Activated CD8-positive, alpha-beta memory T cell treated with anti-CD3 and anti-CD28 coated beads for 24 hours (primary cell): ENCODE measurements at places on chromosomes 7 and 10.

- no peak for DNase-seq
Observed at GRCh38 chr7:7290429-7291122, 108.2 kb downstream of the C1GALT1 start.

GRCh38 chr7:74013539-74014272 is 14.3 kb upstream of the ELN start:
- DNase-seq = no peak

DNA sequence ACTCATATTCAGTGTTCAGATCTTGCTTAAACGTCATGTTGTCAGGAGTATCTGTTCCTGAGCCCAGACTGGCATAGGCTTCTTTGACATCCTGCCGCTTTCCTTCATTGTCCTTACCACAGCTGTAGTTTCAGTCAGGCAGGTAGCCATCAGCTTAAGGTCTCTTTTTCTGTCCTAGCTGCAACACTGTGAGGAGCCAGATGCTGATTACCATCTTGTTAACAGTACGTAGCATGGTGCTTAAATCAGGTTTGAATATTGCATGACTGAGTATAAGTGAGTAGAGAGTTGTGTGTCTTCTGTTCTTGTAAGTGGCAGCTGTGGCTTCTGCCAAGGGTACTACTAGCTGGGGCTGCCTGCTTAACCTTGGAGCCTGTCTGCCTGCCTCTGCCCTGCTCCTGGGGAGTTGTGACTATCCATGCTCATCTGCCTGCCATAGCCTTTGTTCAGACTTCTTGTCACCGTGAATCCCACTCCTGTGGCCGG is 92.6 kb downstream of the MAPK8 start:
- no peak for DNase-seq

GRCh38 chr10:130809761-130810515 is 501.6 kb downstream of the TCERG1L start:
- peak; percentile 19 for DNase-seq

GRCh38 chr10:20919481-20919880 is 22.4 kb upstream of the NEBL start:
- no peak for DNase-seq

DNA sequence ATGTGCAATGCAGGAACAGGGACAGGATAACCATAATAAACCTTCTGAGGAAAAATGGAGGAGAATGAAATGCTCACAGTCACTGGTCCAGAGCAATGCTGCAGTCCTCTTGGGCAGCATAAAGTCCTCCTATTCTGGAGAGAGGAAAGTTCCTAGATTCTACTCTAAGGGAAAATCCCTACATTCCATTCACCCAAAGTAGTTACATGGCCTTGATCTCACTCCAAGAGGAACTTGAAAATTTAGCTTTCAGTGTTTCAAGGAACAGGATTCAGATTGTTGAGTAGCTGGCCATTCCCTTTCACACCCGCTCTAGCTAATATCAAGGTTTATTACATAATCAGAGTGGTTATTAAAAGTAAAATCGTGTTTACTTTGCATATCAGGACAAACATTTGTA is 168.3 kb downstream of the CHRM2 start:
- no peak for DNase-seq

- DNase-seq = no peak
Observed at GRCh38 chr10:90598513-90598912, 259.3 kb downstream of the HTR7 start.

DNA sequence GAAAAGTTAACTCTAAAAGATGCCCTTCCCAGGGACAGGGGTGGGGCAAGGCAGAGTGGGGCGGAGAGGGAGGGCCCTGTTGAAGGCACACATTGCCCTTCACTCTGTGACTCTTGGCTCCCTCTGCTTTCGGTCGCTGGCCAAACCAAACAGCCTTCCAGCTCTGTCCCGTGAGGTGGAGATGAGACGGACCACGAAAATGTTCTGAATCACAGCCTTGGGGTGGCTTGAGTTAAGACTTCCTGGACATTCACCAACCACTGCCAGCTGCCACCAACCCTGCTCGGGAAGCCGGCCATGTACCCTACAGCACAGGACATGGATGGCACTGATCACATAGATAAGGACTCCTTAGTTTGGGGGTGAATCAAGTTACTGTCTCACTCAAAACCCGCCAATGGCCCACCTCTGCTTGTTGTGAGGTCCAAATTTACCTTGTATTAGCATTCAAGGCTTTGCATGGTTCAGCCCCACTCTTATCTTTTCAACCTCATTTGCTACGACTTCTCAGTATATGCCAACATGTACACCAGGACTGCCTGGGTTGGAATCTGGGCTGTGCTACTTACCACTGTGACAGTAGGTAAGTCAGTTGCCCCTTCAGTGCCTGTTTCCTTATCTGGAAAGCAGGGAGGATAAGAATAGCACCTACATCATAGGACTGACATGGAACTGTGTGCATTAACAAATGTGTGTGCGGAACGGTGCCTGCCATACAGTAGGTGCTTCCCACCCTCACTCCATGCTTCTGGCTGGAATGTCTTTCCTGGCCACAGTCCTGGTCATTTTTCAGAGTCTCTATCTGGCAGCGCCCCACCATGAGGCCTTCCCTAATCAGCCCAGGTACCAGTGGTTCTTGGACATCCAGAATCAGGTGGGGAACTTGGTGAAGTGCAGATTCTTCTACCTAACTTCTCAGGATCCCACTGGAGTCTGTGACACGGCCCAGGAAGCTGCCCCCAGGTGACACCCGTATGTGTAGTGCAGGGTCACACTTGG is 28.0 kb downstream of the ITPRIP start:
- DNase-seq = peak; percentile 48

DNA sequence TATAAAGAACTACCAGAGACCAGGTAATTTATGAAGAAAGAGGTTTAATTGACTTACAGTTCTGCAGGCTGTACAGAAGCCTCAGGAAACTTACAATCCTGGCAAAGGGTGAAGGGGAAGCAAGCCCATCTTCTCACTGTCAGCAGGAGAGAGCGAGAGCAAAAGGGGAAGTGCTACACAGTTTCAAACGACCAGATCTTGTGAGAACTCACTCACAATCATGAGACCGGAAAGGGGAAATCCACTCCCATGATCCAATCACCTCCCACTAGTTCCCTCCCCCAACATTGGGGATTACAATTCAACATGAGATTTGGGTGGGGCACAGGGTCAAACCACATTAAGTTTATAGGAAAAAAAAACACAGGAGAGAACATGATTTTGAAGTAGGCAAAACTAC is 222.1 kb upstream of the SHH start:
- no peak for DNase-seq

DNA sequence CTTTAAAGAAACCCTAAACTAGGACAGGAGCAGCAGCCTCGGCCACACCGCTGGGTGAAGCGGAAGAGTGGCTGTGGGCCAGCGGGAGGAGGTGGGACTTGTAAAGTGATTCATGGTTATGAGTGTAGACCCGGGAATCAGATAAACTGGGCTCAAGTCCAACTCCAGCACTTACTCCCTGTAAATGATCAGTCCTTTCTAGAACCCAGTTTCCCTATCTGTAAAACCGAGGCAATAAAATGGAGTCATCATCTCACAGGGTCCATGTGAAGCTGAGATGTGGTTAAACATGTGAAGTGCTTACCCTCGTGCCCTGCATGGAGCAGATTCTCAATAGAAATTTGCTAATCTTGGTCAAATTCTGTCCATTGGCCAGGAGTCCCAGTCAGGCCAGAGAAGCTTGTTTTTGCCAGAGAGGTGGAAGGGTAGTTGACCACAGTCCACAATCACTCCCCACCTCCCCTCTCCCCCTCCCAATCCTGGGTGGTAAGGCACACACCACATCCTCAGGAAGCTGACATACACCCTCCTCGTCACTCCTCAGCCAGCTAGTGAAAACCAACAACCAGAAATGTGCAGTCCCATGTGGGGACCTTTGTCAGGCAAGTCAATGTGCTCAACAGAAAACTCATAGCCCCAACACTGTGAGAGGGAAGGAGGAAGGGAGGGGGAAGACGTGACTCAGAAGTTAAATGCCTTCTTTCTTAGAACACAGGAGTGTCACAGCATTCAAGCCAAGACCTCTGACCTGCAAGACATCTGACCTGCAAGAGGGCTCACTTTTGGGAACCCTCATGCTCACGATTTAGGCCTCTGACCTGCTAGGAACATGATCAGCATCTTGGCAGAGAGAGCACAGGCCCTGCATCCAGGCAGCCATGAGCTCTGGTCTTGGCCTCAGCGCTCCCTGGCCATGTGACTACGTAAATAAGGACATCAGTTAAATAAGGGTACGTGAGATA is 145.1 kb downstream of the PLXNA4 start:
- peak; percentile 78 for DNase-seq

- no peak for DNase-seq
Observed at GRCh38 chr7:97734255-97734654, 2.4 kb downstream of the TAC1 start.

- DNase-seq = no peak
Observed at GRCh38 chr7:7554649-7555575, 11.8 kb upstream of the MIOS start.

GRCh38 chr10:111370101-111370500 is 293.3 kb downstream of the ADRA2A start:
- DNase-seq = no peak

GRCh38 chr10:5670662-5671375 is 4.4 kb upstream of the ASB13 start:
- no peak for DNase-seq

GRCh38 chr7:14714161-14714728 is 188.3 kb downstream of the DGKB start:
- no peak for DNase-seq

- DNase-seq = no peak
Observed at GRCh38 chr7:123060446-123060845, 64.9 kb upstream of the TAS2R16 start.

DNA sequence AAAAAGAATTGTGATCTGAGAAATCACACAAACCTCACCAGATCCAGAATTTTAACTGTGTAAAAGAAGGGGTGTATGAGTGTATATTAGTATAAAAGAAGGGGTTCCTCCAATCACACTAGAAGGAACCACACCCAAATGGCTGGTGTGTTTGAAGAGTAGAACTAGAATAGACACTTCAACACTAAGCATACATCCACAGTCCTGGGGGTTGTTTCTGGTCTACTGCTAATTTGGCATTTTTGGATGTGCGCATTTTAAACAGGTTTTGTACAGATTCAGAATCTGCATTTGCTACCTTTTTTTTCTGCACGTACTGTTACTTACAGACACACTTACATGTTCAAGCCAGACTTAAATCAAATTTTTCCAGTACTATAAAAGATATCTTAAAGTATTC is 64.6 kb downstream of the PDE1C start:
- DNase-seq = no peak
